Esophagus squamous epithelium (tissue), 5 donors: ENCODE measurements at places on chromosomes 13 and 19.

- DNase-seq, result no peak
Measured at GRCh38 chr13:40158218-40158617, 502.8 kb downstream of the COG6 start.

DNA sequence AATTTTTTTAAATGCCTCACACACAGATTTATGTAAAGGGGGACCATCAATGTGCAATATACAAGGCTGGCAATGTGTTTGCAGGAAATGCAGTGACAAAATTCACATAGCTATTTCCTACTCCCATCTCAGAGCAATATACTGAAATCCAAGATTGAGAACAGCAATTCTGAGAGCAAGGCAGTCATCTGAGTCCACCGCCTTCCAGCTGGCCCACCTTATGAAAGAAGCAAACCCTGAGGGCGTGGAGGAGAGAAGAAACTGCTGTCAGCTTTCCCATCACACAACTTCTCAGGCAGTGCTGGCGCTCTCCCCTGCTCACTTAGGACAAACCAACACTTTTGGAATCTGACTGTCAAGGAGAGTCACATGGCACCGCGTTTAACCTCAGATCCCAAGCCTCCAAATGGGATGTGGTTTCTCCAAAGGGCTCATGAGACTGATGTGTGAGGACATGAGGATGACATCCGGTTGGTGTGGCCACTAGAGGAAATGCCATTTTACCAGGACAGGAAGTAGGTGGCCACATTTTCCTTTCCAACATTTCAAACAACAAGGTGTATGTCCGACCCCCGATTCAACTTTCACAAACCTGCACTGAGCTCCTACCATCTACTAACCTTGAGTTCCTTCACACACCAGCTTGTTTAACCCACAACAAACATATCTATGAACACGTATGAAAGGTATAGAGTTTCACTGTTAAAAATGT, 3.7 kb upstream of the DOCK9 start:
- DNase-seq, result no peak

DNA sequence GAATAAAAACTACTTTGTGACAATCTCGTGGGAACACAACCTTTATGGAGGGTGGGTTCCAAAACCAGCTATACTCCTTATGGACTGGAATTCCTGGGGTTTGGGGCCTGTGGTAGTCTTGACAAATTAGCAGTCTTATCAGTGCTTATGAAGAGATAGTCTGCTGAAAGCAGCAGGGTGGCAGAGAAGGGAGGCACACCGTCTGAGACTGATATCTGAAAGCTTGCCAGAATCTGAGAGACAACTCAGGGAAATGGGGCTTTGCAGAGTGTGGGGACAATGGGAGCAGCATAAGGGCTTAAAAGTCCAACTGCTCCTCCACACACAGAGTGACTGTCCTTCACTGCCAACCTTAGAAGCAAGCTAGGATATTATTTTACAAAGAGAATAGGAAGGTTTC, 95.9 kb downstream of the UGGT2 start:
- no peak for DNase-seq

- peak; percentile 2 for DNase-seq
Measured at GRCh38 chr13:29573190-29573589, 22.3 kb downstream of the SLC7A1 start.

DNA sequence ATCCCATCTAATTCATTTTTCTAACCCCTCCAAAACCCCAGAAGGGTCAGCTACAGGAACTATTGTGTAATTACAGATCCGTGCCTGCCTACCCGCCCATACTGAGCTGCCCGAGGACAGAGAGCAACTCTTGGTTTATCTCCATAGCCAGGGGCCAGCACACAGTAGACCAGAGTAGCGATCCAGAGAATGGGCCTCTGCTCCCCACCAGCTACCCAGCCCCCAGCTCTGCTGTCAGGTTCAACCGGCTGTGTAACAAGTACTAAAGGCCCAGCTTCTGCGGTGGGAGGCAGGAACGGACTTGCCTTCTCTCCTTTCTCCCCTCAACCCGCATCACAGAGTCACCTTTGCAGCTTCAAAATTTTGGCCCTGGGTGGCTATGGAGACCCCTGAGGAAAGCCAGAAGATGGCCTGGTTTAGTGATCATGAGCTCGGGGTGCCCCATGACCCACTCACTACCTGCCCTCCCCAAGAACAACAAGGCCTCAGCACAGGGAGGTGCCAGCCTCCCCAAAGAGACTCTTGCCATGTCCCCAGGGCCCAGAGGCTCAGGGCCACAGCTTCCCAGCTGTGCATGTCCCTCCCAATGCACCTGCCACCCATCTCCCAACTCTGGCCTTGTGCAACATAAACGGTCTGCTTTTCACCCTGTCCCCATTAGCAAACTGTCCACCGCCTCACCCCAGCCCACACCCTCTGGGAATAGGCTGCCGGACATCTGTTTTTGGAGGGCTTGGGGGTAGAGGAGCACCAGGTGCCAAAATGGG, 5.7 kb downstream of the CALM3 start:
- DNase-seq, result no peak

DNA sequence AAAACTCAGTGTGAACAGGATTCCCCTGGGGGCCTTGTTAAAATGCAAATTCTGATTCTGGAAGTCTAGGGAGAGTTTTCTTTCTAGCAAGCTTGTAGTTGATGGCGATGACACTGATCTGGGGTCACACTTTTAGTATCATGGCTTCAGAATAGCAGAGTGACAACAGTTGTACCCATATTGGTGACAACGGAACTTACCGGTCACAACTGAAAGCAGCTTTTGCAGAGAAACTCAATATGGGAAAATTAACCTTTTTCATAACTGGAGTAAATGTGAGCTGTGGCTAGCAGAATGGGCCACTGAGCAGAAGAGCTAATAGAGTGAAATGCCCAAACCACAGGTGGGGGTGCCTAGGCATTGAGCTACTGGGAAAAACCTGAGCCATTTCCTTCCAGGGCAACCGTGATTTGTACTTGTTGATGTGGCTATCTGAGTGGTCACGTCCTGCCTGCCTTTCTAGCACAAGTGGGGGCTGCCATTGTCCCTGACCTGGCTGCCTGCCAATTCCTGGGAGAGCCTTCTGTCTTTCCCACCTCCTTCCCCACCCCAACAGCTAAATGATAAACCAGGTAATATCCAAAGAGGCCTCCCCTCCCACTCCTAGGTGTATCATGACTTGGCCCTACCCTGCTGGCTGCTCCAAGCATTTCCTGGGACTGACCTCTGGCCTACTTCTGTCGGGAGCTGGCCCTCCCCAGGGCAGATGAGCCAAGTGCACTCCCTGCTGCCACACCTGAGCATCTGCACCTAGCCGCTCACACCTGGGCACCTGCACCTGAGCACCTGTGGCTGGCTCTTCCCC, 1.7 kb upstream of the SLC10A2 start:
- DNase-seq, result no peak

GRCh38 chr13:21872795-21873194, 201.9 kb downstream of the FGF9 start:
- DNase-seq, result no peak

GRCh38 chr13:20544201-20544923, 18.7 kb upstream of the CRYL1 start:
- DNase-seq, result no peak

DNA sequence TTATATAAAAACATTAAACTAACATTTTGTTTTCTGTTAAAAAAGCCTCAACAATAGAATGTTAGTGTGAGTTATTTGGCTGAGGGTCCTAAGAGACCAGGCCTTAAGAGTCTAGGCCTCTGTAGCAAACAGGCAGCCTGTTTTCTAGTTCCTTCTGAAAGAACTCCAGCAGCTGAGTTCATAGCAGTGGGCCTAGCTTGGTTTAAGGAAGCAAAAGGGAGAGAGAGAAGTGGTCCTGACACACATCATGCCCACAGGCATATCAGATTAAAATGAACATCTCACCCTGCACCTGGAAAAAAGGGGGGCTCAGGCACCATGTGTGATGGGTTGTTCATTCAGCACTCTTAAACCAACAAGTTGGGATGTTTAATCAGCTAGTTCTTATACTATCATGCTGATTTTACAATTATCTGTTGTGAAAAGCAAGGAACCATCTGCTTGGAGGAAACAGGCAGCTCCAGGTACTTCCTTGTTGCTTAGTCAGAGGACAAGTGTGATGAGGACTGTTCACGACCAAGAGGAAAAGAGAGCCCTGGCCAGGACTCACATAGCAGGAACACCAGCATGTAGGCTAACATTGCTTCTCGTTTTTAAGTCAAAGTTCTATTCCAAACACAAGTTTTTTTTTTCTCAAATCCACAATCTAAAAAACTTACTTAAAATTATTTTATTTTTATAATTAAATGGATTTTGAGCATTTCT, 81.3 kb upstream of the FRY start:
- no peak for DNase-seq

GRCh38 chr13:29579094-29579493, 16.4 kb downstream of the SLC7A1 start:
- DNase-seq, result no peak

- no peak for DNase-seq
Measured at GRCh38 chr13:112837371-112838037, 131.5 kb upstream of the MCF2L start.

- no peak for DNase-seq
Measured at GRCh38 chr13:108734676-108735075, 105.3 kb downstream of the MYO16 start.

DNA sequence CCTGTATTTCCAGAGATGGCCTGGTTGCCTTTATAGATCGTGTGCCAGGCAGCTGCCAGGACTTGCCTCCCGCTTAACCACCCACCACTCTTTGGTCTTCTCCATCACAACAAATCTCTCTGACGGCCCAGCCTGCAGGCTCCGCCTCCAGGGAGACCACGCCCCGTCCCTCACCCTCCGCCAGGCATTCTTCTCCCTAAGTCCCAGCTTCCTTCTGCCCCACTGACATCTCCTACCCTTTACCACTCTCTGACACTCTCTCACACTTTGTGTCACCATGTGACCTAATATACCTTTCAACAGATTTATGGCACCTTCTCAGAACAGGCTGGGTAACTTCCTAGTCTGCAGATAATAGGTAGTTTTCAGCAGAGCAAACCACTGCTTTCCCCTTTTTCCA, 95.1 kb downstream of the CAB39L start:
- DNase-seq, result no peak

DNA sequence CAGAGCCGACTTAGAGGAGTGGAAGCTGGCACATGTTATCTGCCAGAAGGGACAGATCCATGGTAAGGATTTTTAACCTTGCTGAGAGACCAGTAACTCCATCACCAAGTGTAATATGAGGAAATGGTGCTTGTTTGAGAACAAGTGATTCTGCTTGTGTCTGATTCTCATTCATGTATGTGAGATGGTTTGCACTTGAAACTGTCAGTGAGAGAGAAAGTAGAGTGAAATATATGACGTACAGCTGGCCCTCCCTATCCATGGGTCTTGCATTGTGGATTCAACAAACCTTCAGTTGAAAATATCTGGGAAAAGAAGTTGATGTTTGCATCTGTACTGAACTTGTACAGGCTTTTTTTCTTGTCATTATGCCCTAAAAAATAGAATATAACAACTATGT, 2.0 kb upstream of the ZNF461 start:
- no peak for DNase-seq

GRCh38 chr19:34220472-34221063, 33.8 kb upstream of the GARRE1 start:
- no peak for DNase-seq

- DNase-seq, result no peak
Measured at GRCh38 chr19:35116072-35116801, 614 bp downstream of the FXYD3 start.

- DNase-seq, result no peak
Measured at GRCh38 chr13:23758798-23759527, 130.2 kb downstream of the MIPEP start.

- DNase-seq, result no peak
Measured at GRCh38 chr19:51743405-51743804, 8.3 kb downstream of the FPR1 start.
